ENCODE measurements at places on chromosomes 1 and 21. TPM values are rescaled to one million over a fixed set of nuclear protein-coding genes. Genes with fewer than 3 reads are reported as not detected.

GRCh38 chr1:53121319-53122172, 20.9 kb downstream of the SLC1A7 start:
- DNase-seq: no peak

DNA sequence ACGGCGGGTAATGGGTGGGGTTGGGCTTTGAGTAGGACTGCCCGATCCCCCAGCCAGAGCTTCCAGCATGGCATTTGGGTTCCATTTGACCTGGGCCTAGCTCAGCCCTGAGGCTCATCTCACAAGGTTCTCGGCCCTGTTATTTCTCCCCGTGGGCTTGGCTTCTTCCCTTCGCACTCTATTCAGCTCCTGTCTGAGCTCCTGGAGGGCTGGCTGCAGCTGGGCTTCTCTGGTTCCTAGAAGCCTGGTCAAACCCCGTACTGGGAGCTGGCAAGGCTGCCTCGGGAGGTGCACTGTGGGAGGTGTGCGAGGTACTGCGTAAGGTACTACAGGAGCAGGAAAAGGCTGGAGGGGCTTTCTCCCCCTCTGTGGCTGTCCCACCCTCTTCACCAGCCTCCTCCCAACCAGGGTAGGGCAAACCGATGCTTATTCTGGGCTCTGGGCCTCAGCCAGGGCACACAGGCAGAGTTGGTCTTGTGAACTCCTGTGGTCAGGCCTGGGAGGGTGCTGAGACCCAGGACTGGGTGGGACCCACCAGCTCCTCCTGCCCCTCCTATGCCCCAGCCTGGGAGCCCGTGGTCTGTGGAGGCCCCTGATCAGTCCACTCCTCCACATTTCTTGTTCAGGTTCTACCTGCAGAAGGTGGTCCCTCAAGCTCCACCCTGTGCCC, 814 bp downstream of the A3GALT2 start:
- DNase-seq: no peak

DNA sequence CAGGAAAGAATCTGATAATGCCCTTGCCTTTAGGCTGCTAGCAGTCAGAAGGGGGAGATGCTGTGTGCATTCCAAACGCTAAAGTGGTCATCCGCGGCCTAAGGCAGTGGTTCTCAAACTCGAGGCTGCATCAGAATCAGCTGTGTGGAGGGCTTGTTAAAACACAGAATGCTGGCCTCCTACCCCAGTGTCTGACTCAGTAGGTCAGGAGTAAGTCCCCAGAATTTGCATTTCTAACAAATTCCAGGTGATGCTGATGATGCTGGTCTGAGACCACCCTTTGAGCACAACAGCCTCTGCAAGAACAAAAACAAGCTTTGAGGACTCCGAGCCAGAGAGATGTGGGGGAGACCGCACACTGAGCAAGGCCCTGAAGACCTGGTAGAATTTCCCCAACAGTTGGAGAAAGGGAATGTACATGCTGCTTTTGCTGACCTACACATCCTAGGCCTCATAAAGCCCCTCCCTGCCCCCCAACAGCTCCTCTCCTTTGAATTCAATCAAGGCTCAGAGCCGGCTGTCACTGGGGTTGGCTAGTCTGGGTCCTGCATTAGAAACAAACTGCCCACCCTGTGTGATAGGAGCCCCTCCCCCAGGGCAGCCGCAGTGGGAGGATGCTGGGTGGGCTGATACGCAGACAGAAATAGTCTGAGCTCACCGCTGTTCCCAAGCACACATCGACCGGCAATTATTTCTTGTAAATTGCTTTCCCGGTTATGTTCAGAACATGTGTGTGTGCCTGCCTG, 27.1 kb downstream of the SHISAL2A start:
- DNase-seq: no peak

DNA sequence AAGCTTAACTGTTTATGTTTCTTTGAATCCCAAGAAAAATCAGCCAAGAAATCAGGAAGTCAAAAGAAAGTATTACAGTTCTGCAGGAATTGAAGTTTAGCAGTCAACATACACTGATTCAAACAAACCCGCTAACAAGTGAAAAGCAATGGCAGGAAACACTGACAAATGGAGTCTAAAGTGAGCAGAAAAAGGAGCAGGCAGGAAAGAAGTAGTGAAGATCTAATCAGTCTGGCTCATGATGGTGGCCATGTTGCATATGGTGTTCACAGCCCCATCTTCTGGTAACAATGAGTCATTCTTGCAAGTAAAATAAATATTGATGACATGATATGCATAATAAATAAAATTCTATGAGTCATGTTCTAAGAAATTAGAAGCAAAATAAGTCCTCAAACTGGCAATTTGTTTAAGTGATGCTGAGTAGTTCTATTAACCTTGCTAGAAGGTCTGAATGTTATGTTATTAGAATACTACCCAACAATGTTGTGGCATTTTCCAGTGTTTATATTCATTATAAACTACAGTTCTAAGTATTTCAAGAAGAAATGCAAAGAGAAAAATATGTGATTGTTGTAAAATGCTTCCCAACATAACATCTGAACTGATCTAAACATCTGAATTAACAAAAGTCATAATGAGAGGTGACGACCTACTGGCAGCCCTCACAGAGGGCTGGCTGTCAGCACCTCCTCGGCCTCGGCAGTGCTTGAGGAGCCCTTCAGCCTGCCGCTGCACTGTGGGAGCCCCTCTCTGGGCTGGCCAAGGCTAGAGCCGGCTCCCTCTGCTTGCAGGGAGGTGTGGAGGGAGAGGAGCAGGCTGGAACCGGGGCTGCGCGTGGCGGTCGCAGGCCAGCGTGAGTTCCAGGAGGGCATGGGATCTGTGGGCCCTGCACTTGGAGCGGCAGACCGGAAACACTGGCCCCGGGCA, 5.7 kb upstream of the ACBD6 start:
- no peak for DNase-seq

GRCh38 chr1:209104646-209105045, 478.9 kb upstream of the CAMK1G start:
- DNase-seq: no peak

Gene RNF186
- total RNA-seq: not detected

Gene SLC44A5
- total RNA-seq: 1.6 TPM

Gene CCDC27
- not detected for total RNA-seq

Gene LGR6
- 7.0 TPM for total RNA-seq
